ENCODE measurements at places on chromosomes 16 and 17.

- no peak for DNase-seq
These were observed 67.8 kb downstream of the GRIN2A start for GRCh38 chr16:10114409-10114808.

DNA sequence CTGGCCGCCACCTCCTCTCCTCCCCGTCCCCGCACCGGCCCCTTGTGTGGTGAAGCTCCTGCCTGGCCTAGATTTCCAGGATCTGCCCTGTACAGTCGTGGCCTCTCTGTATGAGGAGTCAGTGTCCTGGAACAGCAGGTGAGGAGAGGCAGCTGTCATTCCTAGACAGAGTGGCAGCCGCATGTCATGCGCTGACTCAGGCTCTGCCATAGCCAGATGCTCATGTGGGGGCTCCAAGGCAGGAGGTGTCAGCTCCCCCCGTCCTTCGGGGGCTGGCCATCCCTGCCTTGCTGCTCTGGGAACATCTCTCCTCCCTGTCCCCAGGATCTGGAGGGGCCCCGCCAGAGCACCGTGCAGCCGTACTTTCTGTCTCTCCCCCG lies 60.4 kb downstream of the BAIAP2 start:
- DNase-seq: no peak

GRCh38 chr17:81524039-81524864 lies 3.9 kb upstream of the FSCN2 start:
- no peak for DNase-seq

- DNase-seq: no peak
These were observed 12.8 kb downstream of the GPR179 start for GRCh38 chr17:38330941-38331411.

DNA sequence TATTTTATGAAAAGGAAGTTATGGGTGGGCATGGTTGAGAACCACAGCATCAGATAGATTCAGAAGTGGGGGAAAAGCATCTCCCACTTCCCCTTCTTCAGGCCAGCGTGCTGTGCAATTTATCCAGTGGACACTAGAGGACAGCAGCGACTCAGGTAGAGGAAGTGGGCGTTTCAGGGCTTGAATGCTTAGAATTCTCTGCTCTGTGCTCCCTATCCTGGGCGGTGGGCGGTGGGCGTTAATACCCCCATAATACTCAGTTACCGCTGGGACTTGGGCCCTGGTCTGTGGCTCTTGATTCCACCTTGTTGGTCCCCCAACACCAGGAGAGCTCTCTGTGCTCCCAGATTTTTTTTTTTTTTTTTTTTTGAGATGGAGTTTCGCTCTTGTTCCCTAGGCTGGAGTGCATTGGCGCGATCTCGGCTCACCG lies 3.7 kb upstream of the LYZL6 start:
- peak; percentile 19 for DNase-seq

DNA sequence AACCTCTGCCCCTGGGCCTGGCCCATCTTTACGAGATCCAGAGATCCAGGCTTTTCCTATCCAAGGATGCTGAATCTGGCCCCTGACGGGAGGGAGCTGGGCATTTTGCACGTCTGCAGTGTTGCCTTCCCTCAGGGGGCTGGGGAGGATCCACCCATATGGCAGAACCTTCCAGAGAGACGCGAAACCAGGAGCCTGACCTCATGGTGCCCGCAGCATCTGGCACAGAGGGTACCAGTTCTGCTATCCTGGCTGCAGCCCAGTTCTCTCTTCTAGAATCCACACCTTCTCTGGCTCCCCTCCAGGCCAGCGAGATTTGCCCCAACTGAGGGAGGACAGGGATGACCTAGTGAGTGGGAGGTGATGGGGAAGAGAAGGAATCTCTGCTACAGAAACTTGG lies 20.5 kb upstream of the ZNF652 start:
- no peak for DNase-seq

- DNase-seq: no peak
These were observed 6.9 kb downstream of the IGFBP4 start for GRCh38 chr17:40450175-40450574.

Measured in HCEC 1CT (cell line).